Activated naive CD4-positive, alpha-beta T cell (primary cell): ENCODE measurements at places on chromosomes 1 and 21.

GRCh38 chr1:196071447-196071846 is 536.8 kb downstream of the KCNT2 start:
- DNase-seq, result no peak

DNA sequence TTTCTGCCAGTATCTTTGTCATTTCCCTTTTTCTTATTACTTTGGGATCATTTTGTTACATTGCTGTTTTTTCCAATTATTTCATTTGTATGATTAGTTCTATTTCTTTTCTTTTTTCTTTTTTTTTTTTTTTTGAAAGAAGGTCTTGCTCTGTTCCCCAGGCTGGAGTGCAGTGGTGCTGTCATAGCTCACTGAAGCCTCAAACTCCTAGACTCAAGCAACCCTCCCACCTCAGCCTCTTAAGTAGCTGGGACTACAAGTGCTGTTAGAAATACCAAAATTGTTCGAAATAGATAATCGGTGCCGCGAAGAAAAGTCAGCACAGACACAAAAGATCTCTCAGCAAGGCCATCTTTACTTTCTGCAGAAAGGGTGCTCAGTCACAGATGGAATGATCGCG is 26.6 kb upstream of the COL6A1 start:
- no peak for DNase-seq

DNA sequence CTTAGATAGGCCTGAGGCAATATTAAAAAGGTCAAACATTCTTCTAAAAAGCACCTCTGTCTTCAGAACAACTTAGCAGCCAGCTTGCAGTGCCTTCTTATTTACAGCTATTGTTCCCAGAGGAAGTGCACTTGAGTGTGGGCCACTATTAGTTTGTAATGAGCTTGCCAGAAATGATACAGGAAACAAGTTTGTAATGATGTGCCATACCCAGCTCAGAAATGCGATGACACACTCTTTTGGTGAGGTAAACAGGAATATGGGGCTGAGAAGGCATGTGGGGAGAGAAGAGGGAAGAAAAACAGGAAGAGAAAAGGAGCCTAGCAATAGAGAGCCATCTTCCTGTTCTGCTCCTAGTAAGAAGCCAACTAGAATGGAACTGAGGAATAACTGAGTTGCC is 295.4 kb downstream of the AGBL4 start:
- DNase-seq, result no peak

DNA sequence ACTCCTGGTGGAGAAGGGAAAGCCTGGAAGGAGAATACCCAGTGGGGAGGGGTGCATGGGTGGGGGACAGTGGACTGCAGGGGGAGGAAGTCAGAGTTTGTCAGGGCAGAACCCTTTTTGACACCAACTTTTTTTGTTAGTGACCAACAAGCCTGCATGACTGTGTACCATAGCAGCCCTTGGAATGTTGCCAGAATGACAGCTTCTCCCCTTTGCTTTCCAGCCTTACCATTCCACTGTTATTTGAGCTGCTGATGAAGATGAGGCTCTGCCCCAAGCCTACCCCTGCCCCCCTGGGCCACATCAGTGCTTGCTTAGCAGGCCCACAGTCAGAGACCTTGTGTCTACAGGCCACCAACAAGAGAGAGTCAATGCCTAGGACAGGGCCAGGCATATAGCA is 341.2 kb downstream of the HHAT start:
- no peak for DNase-seq
